Aorta (tissue), 5 donors: ENCODE measurements at places on chromosomes 7 and 10. TPM values are rescaled to one million over a fixed set of nuclear protein-coding genes. Genes with fewer than 3 reads are reported as not detected.
A peak's percentile ranks its signal among the peaks of the same experiment; 100 is the strongest.

PRKCQ gene
- 1.1 TPM for total RNA-seq

C10orf62 gene
- 0.42 TPM for total RNA-seq

CUZD1 gene
- 0.58 TPM for total RNA-seq

NEURL1 gene
- total RNA-seq, result 0.16 TPM

GRCh38 chr7:67364441-67365017 lies 367.9 kb downstream of the TYW1 start:
- H3K4me1 ChIP-seq, result no peaks in the 10 kb centered on the region
- no peaks in the 10 kb centered on the region for H3K36me3 ChIP-seq
- no peak overlapping the region for H3K4me3 ChIP-seq
- H3K27ac ChIP-seq, result no peak overlapping the region

BAZ1B gene
- 49.3 TPM for total RNA-seq

DNA sequence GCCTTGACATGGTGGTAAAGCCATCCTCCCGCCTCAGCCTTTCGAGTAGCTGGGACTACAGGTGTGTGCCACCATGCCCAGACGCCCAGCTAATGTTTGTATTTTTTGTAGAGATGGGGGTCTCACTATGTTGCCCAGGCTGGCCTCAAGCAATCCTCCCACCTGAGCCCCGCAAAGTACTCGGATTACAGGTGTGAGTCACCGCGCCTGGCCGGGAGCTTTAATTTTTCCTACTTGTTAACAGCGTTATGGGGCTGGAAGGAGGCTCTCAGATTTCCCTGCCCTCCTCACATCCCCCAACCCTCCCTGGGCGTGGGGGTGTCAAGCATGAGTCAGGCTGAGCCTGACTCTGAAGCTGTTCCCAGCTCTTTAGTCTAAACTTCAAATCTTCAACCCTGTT lies 8.3 kb downstream of the ALKBH4 start:
- H3K36me3 ChIP-seq, result peaks cover 5% of the 10 kb centered on the region
- no peak overlapping the region for H3K4me3 ChIP-seq
- H3K4me1 ChIP-seq, result no peaks in the 10 kb centered on the region
- H3K27ac ChIP-seq, result no peak overlapping the region
- DNase-seq, result no peak
- H3K27me3 ChIP-seq, result no peaks in the 10 kb centered on the region

PLXNA4 gene
- total RNA-seq, result 22.7 TPM

CH25H gene
- total RNA-seq, result 2.4 TPM

DNA sequence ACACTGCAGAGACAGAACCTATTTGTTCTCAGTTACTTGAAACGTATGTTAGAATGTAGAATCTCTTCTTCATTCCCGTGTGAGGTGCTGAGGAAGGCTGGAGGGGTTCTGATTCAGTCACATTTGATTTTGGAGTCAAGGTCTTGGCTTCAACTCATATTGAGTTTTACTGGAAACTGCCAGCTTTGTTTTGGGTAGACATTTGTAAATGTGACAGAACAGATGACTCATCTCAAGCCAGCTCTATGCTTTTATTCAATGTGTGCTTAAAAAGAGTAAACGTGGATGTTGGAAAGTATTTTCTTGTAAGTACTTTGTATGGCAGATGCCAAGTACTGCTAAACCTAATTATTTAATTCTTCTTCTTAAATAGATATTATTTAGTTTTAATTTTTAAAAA lies 780.8 kb upstream of the C7orf33 start:
- no peak for DNase-seq
- no peak overlapping the region for H3K27ac ChIP-seq
- H3K4me1 ChIP-seq, result no peaks in the 10 kb centered on the region
- H3K4me3 ChIP-seq, result peak overlapping the region; percentile 3
- no peaks in the 10 kb centered on the region for H3K27me3 ChIP-seq
- H3K36me3 ChIP-seq, result no peaks in the 10 kb centered on the region

- H3K27me3 ChIP-seq, result no peaks in the 10 kb centered on the region
- no peak overlapping the region for H3K27ac ChIP-seq
- no peak overlapping the region for H3K4me3 ChIP-seq
- no peaks in the 10 kb centered on the region for H3K36me3 ChIP-seq
- no peaks in the 10 kb centered on the region for H3K4me1 ChIP-seq
- no peak for DNase-seq
Observed at GRCh38 chr10:26982058-26982457, 118.2 kb downstream of the ANKRD26 start.

CALML5 gene
- total RNA-seq, result not detected

- H3K4me1 ChIP-seq, result peaks cover 9% of the 10 kb centered on the region
- DNase-seq, result no peak
- H3K27me3 ChIP-seq, result no peaks in the 10 kb centered on the region
Observed at GRCh38 chr10:29628311-29628710, 6.5 kb downstream of the SVIL start.

DNA sequence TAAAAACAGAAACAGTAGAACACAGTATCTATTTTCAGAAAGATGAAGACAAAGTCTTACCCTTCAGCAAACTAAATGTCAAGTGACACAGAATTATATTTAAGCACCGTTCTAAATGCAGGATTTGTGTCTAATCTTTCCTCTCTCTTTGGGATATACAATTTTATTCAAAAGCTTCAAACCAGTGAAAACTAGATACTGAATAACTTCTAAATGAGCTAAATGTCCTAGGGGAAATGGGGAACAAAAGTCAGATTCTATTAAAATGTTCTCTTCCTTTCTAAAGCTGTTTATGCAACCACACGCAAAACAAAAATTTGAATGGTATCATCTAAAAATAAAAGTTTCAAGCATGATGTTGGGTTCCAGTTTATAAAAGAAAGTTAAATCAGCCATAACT lies 136.4 kb upstream of the AOAH start:
- no peak overlapping the region for H3K27ac ChIP-seq
- DNase-seq, result no peak
- no peaks in the 10 kb centered on the region for H3K4me1 ChIP-seq
- H3K27me3 ChIP-seq, result no peaks in the 10 kb centered on the region
- H3K4me3 ChIP-seq, result no peak overlapping the region

GRCh38 chr10:81021428-81022129 lies 483.9 kb downstream of the SH2D4B start:
- DNase-seq, result no peak
- no peaks in the 10 kb centered on the region for H3K4me1 ChIP-seq
- no peak overlapping the region for H3K27ac ChIP-seq
- no peaks in the 10 kb centered on the region for H3K36me3 ChIP-seq
- no peak overlapping the region for H3K4me3 ChIP-seq

RBM20 gene
- total RNA-seq, result 11.2 TPM

GRCh38 chr10:126175641-126176262 lies 212.5 kb downstream of the ADAM12 start:
- H3K4me3 ChIP-seq, result no peak overlapping the region
- no peaks in the 10 kb centered on the region for H3K36me3 ChIP-seq
- DNase-seq, result no peak
- H3K4me1 ChIP-seq, result no peaks in the 10 kb centered on the region

GRCh38 chr10:20935931-20936330 lies 38.8 kb upstream of the NEBL start:
- no peak for DNase-seq
- no peaks in the 10 kb centered on the region for H3K36me3 ChIP-seq
- H3K27me3 ChIP-seq, result no peaks in the 10 kb centered on the region
- H3K27ac ChIP-seq, result no peak overlapping the region
- no peaks in the 10 kb centered on the region for H3K4me1 ChIP-seq

SFRP4 gene
- total RNA-seq, result 302 TPM

TRIL gene
- total RNA-seq, result 1.0 TPM

ANKRD1 gene
- 0.30 TPM for total RNA-seq

- no peak overlapping the region for H3K4me3 ChIP-seq
- H3K36me3 ChIP-seq, result peaks cover 11% of the 10 kb centered on the region
- H3K27me3 ChIP-seq, result no peaks in the 10 kb centered on the region
- no peak for DNase-seq
- H3K4me1 ChIP-seq, result no peaks in the 10 kb centered on the region
Observed at GRCh38 chr10:1085258-1085657, 29.1 kb downstream of the WDR37 start.

VPS37D gene
- 1.5 TPM for total RNA-seq

DNA sequence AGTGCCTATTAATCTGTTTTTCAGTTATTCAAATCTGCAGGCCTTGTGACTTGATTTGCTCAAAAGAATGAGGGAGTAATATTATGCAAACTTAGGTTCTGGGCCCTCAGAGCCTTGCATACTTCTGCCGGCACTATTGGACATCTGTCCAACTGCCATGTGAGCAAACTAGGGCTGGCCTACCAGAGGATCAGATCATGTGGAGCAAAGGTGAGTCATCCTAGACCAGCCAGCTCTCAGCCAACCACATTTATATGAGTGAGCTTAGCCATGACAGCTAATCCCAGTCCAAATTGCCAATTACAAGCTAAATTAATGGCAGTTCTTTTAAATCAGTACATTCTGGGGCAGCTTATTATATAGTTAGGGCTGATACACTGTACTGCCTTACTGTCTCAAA lies 69.6 kb downstream of the SDHAF3 start:
- H3K36me3 ChIP-seq, result no peaks in the 10 kb centered on the region
- no peaks in the 10 kb centered on the region for H3K27me3 ChIP-seq
- no peaks in the 10 kb centered on the region for H3K4me1 ChIP-seq
- no peak overlapping the region for H3K27ac ChIP-seq
- H3K4me3 ChIP-seq, result no peak overlapping the region
- DNase-seq, result no peak

MOGAT3 gene
- not detected for total RNA-seq
